ENCODE measurements at places on chromosomes 7 and 10.

GRCh38 chr7:112266595-112267270 lies 60.2 kb downstream of the ZNF277 start:
- DNase-seq = peak; percentile 56

GRCh38 chr10:75294866-75295701 lies 59.3 kb upstream of the COMTD1 start:
- DNase-seq = peak; percentile 88

DNA sequence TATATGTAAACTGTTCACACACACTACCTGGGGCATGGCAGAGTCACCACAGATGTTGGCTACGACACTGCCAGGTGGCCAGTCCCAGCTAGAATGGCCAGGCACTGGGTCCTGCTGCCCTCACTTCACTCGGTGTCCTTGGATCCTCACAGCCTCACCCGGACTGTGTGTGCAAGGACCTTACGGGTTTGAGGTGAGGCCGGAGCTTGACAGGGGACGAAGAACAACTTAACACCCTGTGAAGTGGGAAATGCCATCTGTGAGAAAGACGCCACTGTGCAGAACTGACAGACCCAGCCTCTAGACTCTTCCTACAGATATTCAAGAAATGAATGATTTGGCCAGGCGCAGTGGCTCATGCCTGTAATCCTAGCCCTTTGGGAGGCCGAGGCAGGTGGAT lies 46.7 kb downstream of the KLRG2 start:
- DNase-seq = no peak

GRCh38 chr7:127158659-127159058 lies 94.1 kb downstream of the GRM8 start:
- no peak for DNase-seq

DNA sequence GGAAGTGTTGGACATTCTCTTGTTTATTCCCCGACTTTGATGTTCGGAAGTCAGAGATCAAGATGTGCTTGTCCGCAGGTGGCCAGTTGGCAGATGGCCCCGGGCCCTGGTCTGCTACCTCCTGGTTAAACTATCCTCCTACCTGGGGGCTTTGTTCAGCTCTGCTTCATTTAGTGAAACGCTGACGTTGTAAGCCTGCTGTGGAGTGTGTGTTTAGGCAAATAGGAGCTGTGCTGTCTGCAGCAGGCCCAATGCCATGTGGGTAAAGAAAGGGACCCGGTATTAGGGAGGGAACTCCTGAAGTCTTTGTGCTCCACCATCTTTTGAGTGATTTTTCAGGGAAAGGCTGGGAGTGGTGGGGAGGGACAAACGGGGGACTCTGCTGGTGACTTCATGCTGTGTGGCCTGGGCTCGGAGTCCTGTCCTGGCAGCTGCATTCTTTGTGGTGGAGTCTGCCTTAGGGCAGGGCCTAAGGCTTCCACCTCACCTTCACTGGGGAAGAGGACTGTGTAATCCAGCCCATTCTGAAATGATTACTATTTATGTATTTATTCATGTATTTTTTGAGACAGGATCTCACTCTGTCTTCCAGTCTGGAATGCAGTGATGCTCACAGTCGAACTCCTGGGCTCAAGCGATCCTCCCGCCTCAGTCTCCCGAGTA lies 171.1 kb upstream of the KLF6 start:
- no peak for DNase-seq

DNA sequence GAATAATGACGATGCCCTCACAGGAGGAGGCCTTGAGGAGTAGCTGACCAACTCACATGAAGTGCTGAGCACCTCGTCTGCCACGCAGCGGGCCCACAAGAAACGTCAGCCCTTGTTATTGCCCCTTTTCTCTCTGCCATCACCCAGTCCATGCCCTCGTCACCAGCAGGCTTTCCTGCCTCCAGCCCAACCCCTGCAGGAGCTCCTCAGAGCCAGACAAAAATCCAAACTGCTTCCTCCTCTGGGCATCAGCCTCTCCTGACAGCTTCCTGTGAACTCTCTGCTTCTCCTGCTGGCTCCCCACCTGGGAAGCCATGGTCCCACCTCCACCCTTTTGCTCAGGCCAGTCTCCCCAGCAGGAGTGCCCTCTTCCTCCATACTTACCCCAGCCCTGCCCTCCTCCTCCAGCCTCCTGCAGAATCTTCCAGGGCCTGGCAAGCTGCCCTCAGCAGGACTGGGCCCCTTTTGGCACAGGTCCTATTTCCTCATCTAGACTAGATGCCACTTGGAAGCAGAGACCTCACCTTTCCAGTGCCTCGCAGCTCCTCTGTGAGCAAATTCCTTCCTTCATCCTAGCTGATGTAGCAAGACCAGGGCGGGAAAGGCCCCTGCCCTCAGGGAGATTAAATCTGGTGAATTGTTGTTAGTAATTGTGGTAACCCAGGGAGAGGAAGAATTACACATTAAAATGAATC lies 115.1 kb downstream of the C10orf105 start:
- DNase-seq = peak; percentile 8

DNA sequence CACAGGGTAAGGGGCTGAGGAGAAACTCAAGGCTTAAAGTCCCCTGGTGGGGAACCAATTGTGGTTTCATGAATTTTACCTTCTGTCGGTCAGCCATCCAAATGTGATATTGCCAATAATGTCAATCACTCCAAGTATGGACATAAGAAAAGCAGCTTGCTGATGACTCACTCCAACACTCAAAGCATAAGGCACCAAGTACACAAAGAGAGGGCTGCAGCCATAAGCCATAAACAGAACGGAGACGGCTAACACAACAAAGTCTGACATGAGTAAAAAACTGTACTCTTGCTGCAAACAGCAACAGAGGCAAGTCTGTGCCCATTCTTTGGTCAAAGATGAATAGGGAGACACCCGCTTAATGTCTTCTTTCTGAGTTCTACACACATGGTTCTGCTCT lies 24.2 kb downstream of the IFIT5 start:
- no peak for DNase-seq

DNA sequence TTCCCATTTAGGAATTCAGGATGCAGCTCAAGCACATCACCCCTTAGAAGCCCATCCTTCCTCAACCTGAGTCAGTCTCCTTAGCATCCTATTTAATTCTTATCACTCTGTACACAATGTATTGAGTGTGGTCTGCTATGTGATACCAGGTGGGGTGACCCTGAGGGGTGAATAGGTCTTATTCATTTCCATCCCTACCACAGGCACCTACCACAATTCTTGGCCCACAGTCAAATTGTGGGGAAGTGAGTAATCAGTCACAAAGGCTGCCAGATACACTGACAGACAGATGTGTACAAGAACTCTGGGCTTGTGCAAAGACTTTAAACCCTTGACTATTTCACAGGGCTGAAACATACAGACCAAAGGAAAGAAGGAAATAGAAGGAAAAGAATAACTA lies 560.5 kb downstream of the PARD3 start:
- DNase-seq = peak; percentile 50

DNA sequence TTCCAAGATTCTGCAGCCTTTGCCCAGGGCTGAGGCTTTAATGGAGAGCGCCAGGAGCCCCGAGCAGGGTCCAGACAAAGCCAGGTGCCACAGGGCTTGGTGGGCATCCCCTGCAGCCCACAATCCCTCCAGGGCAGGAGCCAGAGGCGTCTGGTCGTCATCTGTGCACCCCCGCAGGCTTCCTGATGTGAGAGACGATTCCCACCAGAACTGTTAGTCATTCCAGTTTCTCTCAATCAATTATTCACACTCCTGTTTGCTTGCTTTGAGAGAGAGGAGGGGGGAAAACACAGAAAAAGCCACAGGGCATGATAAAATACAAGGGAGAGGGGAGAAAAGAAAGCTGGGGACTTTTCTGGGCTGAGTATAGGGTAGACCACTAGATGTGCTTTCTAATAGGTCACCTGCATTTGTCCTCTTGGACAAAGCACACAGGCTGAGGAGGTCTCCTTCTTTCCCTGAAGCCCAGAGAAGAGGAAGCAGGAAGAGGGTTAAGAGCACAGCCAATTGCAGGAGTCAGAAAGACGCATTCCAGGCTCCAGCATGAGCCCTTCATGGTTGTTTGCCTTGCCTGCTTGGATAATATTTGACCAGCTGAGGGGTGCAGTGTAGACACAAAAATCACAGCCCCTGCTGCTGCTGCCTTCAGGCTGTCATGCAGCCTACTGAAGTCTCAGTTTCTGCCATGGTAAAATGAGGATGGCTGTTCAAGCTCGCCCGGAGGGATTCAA lies 194.4 kb downstream of the PLXNA4 start:
- no peak for DNase-seq

DNA sequence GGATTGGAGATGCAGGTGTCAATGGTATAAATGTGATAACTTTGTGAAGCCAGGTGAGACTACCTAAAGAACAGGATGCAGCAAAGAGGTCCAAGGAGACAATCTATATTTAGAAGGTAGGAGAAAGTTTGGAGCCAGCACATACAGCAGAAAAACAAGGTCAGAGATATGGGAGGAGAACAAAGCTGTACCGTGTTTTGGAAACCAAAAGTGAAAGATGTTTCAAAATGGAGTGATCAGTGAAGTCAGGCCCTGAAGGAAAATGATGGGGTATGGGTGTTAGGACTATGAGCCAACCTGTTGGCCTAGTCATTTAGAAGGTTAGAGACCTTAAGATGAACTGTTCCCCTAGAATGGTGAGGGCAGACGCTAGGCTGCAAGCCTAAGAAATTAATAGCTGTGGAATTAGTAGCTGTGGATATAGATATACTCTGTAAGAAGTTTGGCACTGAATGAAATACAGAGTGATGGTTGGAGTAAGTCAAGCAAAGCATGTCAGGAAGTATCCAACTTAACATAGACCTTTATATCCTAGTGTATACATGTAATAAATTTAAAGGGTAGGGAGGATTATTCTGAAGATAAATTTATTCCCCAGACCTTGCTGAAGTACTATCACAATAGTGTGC lies 149.8 kb upstream of the WNT16 start:
- no peak for DNase-seq

DNA sequence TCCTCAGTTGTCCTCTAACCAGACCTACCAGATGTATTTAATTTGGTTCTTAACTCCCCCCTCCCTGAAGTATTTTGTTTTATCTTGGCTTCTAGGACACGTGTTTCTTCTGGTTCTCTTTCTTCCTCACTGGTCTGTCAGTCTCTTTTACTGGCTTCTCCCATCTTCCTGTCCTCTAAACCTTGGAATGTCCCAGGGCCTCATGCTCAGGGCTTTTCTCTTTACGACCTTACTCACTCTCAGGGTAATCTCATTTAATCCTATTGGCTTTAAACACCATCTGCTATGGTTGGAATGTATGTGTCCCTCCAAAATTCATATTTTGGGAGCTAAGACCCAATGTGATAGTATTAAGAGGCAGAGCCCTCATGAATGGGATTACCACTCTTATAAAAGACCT lies 418.2 kb upstream of the PODXL start:
- no peak for DNase-seq

GRCh38 chr10:114282526-114282925 lies 43.5 kb downstream of the VWA2 start:
- DNase-seq = no peak

- DNase-seq = no peak
Measured at GRCh38 chr7:24175603-24176002, 108.4 kb upstream of the NPY start.

DNA sequence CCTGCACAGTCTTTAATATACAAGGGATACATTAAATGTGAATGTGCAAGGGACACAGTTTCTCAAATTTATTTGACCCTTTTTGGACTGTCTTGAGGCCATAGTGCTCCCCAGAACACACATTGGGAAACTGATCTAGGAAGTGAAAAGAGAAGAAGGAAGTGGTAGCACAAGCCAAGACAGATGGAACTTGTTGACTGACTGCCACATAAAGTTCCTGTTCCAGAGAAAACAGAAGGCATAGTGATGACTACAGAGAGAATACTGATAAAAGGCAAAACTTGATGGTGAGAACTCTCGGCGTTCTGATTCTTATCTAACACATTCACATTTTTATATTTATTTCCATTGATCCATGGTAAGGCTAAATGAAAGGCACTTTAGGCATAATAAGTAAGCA lies 1216.4 kb downstream of the CNTNAP2 start:
- DNase-seq = no peak

GRCh38 chr7:3021825-3022224 lies 21.8 kb downstream of the CARD11 start:
- DNase-seq = no peak

DNA sequence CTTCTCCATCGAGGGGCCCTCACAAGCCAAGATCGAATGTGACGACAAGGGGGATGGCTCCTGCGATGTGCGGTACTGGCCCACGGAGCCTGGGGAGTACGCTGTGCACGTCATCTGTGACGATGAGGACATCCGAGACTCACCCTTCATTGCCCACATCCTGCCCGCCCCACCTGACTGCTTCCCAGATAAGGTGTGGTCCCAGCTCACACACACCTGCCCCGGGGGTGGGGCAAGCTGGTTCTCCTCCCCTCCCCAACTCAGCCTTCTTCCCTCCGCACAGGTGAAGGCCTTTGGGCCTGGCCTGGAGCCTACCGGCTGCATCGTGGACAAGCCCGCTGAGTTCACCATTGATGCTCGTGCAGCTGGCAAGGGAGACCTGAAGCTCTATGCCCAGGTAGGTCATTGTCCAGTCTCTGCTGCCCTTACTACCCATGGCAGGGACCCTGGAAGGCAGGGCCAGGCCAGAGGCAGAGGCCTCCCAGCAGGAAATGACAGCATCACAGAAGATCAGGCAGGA lies 11.0 kb downstream of the FLNC start:
- DNase-seq = no peak

DNA sequence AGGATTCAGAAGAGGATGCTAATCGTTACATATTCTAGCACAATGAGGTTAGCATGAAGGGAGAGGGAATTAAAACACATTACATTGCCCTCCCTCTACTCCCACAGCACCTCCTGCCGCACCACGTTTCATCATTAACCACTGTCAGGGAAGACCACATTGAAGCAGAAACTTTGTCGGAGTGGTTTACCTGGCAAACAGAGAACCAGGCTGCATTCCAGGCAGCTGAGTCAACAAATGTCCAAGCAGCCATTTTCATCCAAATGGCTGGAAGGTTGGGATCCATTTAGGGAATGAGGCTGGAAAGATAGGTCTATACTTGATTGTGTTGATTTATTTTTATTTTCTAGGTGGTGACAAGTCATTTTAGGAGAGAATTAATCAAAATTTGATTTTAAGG lies 273.6 kb downstream of the DYNC1I1 start:
- DNase-seq = no peak
